NCI-H748 treated with DMSO at 0.1 percent for 48 hours (cell line): ENCODE measurements at places on chromosomes 6 and 20.

- DNase-seq: no peak
Measured at GRCh38 chr6:75579951-75580350, 21.7 kb upstream of the SENP6 start.

- no peak for DNase-seq
Measured at GRCh38 chr20:10781526-10781925, 107.7 kb upstream of the JAG1 start.

DNA sequence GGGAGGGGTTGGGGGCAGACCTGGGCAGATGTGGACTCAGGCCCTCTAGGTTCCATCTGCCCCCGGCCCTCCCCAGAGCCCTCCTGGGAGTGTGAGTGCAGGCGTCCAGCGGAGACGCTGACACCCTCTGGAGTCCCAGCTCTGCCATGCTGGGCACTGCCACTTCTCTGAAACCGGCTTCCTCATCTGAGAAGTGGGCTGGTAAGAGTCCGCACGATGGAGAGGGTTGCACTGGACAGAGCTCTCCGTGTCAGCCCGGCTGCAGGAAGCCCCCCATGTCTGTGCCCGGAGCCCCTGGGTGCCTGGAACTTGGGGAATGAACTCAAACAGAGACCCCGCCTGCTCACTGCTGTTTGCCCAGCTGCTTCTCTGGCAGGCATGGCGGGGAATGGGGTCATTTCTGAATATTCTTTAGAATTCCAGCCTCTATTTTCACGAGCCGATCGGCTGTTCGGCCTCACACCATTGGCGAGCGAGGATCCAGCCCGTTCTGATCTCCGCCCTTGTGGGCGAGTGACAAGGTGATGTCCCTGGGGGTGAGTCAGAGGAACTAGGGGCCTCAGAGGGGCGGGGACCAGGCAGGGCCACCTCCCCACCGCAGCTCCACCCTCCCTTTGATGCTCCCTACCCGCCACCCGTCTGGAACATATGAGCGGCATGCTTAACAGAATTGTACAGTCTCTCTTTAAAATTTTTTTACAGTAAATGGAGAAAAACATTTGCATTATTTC lies 47.8 kb upstream of the GATA5 start:
- DNase-seq: no peak

DNA sequence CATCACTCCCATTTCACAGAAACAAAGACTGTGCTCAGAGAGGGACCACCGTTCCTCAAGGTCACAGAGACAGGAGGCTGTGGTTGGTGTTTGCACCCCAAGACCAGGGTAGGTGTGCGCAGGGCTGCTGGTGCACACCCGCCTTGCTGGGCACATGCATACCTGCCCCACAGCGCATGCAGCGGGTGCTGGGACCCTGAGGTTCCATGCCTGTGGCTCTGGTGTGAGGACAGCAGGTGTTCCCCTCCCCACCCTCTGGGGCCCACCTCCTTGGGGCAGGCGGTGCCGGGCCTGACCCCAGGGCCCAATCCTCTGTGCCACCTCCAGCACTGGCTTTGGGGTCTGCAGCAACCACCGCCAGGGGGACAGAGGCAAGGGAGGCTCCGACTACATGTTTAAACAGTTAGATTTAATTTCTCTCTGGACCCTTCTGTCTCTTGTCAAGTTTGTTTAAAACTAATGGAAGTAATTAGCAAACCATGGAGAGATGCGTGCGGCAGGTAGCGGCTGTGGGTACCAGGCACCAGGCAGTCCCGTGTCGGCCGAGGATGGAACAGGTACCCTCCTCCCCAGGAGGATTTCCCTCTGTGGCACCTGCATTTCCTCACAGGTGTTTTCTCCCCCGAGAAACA lies 327.8 kb downstream of the TAF4 start:
- DNase-seq: no peak

GRCh38 chr6:156780102-156780641 lies 3.0 kb downstream of the ARID1B start:
- peak; percentile 96 for DNase-seq

DNA sequence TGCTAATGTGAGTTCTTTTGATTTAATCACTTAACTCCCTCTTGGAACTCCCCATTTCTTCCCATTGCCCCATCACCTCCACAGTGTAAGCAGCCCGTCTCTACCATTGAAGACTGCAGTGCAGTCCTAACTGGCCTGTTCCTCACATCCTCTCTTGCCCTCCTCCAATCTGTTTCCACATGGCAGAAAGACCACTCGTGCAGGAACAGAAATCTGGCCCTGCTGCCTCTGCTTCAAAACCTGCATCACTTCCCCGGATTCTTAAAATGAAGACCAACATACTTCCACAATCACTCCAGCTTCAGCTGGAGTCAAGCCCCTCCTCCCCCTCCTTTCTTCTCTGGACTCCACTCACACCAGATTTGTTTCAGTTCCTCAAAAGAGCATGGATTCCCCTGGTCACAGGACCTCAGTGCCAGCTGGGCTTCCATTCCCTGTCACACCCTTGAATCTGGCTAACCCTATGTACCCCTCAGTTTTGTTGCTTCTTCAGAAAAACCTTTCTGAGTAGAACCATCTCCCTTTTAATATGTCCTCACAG lies 802.3 kb downstream of the MAFB start:
- DNase-seq: no peak

DNA sequence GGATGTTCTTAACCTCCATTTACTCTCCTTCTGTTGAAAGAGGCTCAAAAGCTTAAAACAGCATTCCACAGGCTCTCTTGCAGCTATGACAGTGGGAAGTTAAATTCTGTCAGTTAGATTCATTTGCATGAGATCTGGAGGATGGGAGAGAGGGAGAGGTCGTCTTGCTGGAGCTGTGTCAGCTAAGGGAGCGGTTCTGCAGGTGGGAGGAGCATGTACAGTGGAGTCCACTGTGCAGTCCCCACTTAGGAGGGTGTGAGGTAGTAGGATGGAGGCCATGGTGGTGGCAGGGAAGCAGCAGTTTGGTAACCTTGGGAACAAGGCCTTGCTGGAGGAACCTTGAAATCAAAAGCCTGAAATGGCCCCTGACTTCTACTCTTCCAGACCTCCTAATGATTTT lies 12.0 kb upstream of the B4GALT5 start:
- DNase-seq: no peak

DNA sequence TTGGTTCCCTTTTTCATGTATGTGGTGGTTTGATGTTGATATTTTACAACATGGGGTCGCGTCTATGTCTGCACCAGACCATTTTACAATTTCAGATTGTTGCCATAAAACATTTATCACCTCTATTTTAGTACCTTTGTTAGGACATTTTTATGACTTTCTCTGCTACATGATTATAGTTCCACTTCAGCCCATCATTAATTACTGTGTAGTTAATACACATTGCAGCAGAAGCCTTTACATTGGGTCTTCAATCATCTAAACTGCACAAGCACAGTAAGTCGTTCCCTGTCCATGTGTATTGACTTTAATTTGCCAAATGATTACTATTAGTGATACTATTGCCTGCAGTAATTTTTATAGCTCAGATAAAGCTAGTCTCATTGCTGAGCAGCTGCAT lies 15.7 kb upstream of the TMEM217 start:
- no peak for DNase-seq

DNA sequence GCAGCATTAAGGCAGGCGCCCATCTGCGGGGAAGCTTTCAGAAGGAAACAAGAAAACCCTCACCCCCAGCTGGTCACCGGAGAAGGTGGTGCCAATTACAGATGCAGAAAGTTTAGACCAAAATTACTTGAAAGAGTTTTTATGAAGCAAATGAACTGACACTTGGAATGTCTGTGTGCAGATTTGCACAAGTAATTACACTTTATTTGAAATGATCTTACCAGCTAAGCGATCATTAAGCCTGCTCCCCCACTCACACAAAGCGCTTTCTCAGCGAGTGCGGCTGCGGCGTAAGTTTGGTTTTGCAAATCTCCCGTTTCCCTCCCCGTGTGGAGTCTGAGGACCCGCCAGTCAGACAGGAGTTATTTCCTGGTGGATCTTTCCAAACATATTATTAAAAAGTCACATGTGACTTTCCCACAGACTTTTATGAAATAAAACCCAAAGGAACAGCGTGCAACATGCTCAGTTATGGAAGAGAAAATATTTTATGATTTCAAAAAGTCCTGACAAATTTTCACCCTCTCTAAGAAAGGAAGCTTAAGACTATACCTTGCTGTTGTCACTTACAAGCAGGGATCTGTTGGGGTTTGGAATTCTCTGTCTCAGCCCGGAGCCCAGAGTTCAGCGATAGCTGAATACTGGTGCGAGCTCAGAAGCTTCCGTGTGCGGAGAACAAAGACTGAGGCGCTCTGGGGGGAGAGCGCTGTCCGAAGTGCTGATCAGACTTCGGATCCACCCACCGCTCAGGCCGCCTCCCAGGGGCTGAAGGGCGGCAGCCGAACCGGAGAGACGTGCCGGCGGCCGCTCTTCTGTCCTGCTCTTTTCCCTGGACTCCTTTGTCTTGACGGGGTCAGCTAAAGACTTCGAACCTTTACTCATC lies 2.7 kb upstream of the MYT1 start:
- DNase-seq: no peak

- no peak for DNase-seq
Measured at GRCh38 chr20:48100483-48100882, 315.2 kb upstream of the SULF2 start.

DNA sequence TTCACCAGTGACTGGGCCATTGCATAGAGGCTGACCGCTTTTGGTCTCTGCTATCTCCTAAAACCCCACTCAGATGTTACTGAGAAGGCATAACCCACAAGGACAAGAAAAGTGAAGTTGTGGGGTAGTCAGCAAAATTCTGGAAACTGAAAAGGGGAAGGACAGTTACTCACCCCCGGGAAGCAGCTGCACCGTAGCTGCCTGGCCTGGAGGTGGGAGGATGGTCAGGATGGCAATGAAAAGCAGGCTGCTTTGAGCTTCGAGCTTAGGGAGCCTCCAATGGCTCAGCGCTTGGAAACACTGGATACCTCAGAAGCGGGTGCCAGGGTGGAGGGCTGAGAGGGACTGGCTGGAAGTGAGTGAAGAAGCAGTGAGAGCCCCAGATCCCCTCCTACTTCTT lies 56.0 kb downstream of the KCNK5 start:
- no peak for DNase-seq

DNA sequence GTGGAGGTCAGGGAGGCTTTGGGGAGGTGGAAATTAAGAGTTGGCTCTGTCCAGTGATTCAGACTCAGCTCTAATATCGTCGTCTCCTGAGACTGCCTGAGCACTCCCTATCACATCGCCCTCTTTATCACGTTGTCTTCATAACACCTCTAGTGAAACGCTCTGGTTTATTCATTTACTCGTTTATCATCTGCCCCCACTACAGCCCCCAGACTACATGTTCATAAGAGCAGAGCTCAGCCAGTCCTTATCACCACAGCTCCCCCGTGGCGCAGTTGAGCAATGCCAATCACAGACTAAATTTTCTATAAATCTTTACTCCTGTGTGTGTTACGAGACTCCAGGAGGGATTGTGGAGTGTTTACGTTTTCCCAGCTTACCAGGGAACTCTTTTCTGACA lies 316.2 kb downstream of the ADGRB3 start:
- no peak for DNase-seq

GRCh38 chr20:20241976-20242375 lies 125.9 kb upstream of the INSM1 start:
- DNase-seq: peak; percentile 45

DNA sequence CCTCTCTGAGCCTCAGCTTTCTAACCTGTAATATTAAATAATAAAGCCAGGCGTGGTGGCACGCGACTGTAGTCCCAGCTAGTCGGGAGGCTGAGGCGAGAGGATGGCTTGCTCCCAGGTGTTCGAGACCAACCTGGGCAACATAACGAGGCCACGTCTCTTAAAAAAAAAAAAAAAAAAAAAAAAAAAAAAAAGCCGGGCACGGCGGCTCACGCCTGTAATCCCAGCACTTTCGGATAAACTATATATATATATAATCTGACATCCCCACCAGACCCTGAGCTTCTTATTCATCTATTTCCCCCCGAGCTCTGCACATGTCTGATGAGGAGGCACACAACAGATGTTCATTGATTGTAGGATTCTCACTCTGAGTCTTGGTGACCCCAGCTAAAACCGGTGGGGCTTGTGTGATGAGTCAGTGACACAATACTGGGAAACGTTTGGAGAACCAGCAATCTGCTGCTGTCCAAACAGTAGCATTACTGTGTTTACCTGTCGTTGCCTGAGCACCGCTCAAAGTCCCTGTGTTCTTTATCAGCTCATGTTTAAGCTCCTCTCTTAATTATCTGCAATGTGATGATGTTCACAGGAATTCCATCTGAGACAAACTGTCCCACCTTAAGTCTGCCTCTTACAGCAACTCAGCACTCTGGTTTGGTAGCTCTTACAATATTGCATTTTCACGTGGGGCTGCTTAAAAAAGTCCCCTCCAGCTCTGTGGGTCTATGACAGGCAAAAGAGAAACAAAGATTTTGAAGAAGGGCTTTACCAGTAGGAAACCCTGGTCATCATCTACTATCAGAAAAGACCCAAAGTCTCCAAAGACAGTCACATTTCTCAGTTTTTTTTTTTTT lies 1.0 kb upstream of the SPATA2 start:
- peak; percentile 41 for DNase-seq

- DNase-seq: no peak
Measured at GRCh38 chr6:106199998-106200397, 113.9 kb downstream of the PRDM1 start.

DNA sequence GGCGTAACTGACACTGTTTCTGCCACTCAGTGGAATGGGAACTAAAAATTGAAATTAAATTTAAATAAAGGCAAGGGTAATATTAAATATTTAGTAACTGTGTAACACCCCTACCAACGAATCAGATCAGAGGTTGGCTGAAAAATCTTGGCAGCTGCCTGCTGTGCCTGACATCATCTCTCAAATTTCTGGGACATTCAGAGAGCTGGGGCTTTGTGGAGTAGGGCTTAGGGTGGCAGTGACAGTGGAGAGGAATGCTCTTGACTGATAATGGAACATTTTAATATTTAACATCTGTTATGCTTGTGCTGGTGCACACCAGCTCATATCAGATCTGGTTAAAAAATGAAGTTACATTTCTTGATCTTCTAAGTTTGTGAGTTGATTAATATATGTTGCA lies 62.2 kb downstream of the RFPL4B start:
- DNase-seq: no peak

DNA sequence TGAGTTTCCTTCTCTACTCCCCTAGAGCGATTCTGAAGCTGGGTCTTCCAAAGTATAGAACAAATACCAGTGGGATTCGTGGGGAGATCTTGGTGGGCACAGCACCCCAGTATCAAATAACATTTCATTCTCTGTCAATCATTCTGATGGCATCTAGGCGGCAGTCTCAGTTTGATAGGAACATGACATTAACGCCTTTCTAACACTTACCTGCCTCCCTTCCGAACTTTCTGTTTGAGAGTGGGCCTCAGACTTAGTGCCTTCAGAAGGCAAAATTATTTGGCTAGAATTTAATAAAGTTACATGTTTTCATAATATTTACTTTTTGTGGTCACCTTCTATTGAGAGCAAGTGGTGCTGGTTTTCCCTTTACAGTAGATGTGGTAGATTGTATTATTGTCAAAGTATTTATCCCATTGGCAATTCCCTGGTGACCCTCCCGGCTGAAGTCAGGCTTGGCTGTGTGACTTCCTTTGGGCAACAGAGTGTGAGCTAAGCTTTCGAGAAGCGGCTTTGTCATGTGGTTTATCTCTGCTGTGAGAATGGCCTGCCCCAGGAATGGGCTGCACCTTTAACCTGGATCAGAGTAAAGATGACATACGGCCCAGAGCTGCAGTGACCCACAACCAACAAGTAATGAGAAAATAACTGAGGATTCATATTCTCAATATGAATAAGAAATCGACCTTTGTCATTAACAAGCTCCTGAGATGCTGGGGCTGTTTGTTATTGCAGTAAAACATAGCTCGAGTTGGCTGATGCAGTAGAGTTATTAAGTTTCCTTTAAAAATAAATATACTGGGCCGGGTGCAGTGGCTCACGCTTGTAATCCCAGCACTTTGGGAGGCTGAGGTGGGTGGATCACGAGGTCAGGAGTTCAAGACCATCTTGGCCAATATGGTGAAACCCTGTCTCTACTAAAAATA lies 45.2 kb upstream of the PTPN1 start:
- no peak for DNase-seq
